ENCODE measurements at places on chromosomes 7 and 10. TPM values are rescaled to one million over a fixed set of nuclear protein-coding genes. Genes with fewer than 3 reads are reported as not detected.

DNA sequence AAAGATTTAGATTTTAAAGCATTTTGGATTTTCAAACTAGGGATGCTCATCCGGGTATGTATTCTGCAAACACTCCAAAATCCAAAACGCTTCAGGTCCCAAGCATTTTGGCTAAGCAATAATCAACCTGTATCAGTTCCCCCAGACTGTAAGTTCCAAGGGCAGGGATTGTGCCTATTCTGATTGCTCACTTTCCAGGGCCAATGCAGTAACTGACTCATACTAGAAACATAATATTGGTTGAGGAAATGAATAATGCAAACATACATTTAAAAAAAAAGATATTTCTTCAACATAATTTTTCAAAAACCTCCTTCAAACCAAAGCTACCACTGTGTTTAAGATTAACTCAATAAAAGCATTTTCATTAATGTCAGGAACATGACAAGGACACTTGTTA is 69.5 kb downstream of the HIBADH start:
- no peak for DNase-seq

Gene MYL7
- polyA plus RNA-seq: 1.4 TPM

DNA sequence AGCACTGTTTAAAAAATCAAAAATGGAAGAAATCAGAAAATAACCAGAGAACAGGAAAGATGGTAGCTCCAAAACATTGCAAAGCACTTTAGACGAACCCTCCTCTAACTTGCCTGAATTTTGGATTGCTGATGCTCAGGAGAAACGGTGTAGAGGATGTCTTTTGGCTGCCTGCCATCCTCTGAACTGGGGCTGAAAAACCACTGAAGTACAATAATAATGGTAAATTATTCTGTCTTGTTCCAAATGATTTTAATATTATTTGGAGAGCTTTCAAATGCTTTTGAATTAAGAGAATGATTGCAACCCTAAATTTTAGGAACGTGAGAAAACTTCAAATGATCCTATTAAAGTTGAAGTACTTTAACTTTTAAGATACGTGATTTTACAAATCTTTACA is 167.3 kb upstream of the SLC13A1 start:
- DNase-seq: no peak

DNA sequence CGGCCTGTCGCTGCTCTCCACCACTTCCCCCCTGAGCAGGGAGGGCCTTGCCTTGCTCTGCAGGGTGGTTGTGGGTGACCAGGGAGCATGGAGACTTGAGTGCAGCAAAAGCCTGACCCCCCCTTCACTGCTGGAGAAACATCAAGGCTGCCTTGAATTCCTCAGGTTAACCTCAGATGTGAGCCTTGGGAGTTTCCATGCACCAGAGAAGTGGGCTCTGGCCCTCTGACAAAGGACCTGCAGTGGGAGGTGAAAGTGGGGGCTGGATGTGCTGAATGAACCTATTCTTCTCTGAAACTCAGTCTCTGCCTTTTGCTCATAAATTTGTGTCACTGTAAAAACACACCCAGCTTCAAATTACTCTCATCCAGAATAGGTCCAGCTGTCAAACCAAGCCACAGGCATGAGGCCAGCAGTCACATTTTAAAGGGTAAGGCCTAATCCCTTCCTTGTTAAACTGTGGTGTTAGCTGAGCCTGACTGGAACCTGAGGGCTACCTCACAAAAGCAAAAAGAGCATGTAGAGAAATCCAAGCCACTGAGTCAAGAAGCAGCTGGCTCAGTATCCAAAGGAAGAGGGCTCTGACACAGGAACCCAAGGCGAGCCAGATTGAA is 356.8 kb downstream of the CCSER2 start:
- DNase-seq: no peak

DNA sequence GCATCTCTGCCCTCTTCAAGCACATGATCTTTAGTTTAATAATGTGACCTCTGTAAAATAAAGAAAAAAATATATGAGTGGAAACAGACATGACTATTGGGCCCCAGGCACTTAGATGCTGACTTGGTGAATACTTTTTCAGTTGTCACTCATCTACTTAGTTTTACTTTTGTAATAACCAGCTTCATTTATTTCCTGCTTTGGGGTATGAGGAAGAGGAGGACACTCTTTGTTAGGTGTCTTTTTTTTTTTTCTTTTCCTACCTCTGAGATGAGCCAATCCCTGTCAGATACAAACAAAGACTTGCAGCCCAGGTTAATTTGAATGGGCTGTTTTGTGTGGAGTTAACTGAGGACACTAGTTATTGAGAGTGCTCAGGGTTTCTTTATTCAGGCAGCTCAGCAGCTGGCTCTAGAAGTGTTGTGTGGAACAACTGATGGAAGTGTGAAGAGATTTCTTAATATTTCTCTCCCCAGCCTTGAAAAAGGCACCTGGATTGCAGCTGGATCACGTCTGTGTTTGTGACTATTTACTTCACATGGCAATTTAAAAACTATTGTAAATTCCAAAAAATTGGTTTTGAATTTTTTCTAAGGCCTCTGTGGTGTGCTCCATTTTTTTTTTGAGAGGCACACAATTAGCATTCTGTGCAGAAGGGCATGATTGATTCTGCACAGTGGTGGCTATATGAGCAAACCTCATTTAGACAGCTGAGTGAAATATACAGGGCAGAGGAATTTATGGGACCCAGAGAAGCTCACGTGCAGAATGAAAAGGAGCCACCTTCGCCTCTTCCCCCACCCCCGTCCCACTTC is 333.8 kb downstream of the LRMDA start:
- no peak for DNase-seq

DNA sequence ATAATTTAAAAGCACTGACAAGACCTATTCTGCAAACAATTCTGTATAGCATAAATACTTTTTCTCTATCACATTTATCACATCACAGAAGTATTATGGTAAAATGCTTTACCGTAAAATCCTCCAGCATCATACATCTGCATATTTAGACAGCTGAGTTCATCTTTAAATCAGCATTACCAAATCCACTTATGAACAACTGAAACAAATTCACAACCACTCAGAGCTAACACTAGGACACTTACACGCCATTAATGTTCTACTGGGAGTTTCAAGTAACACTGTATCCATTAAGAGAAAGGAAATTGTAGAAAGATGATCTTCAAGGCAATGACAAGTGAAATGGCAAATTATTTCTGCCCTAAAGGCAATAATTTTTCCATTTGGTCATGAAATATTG is 105.7 kb upstream of the DKK1 start:
- DNase-seq: no peak

DNA sequence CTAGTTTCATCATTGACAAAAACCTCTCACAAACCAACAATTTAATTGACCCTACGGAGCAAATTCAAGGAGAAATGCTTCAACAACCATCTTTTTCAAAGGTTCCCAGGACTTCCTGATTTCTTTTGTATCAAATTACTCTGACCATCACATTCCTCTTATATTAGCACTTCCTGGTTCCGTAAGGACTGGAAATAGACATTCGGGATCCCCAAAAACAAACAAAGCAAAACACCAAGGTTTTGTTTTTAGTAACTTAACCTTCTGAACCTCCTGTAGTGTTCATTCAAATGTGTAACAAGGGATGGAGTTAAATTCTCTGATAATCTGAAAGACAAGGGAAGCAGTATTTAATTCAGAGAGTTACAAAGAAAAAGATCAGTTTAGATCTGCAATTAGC is 387.6 kb upstream of the NRP1 start:
- no peak for DNase-seq

DNA sequence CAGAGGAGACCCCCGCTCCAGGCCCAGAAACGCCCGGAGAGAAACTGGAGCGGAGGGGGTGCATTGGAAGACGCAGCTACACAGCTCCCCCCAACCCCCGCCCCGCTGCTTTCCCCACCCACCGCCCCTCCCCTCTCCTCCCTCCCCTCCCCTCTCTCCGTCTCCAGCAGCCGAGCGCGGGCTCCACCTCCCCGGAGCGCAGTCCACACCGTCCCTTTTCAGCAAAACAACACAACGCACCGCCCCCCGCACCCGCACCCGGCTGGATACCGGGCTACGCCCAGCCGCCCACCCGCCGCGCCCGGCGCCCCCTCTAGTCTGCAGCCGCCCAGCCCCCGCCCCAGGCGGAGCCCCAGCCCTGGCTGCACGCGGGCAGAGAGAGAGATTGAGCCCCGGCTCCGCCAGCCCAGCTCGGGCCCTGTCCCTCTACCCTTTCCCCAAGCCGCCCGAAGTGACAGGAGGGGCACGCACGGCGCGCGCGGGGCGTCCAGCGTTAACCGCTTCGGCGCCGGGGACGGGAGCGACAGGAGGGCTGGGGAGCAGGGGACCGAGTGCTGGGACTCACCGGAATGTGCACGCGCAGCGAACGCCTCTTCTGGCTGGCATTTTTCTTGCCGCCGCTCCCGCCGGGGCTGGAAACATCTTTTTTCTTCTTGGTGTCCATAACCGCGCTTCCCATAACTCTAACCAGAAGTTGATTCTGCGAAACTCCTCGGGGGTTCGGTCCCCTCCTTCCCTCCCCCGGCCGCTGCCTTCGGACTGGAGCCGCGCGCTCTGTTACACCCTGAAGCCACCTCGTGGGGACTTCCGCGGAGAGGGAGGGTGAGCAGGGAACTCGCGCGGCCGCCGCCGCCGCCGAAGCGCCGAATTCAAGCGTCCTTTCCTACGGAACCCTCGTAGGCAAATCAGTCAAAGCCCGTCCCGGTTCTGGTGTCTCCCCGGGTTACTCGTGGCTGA is 695 bp downstream of the PRKAG2 start:
- no peak for DNase-seq

DNA sequence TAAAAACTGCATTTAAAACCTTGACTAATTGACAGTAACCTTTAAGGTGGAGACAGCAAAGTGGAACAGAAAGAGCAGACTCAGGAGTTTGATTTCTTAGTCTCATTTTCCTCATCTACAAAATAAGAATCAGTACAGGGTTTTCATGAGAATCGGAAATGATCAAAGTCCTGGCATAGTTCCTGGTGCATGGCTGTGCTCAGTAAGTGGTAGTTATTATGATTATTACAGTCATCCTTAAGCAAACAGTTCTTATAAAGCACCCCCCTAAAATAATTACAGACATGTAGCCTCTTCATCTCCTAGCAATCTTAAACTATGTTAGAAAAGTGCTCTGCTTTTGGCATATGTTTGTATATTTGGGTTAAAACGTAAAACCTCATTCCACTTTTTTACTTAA is 18.0 kb downstream of the NEBL start:
- no peak for DNase-seq

GRCh38 chr7:16951483-16952080 is 69.8 kb upstream of the AGR3 start:
- DNase-seq: no peak

Gene OGDHL
- 45.7 TPM for polyA plus RNA-seq
